Erythroblast (primary cell): ENCODE measurements at places on chromosomes 3 and 15.

- DNase-seq = peak; percentile 85
Measured at GRCh38 chr3:183447206-183448001, 19.0 kb upstream of the MCF2L2 start.

- no peak for DNase-seq
Measured at GRCh38 chr3:55497250-55497649, 10.1 kb upstream of the WNT5A start.

DNA sequence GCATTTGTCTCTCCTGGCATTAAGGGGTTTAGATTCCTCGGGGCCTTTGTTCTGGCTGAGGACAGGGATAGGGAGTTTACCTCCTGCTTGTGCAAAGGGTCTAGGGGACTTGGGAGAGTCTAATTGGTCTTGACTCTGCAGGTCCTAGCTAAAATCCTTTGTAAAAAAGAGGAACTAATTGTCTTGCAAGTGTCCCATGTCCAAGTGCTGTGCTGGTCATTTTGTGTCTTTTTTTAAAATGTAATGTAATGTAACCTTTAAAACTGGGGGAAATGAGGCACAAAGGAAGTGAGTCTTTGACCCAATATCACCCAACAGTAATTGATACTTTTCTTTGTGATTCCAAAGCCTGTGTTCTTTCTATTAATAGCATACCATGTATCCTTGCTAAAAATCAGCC lies 14.9 kb upstream of the C3orf80 start:
- no peak for DNase-seq

DNA sequence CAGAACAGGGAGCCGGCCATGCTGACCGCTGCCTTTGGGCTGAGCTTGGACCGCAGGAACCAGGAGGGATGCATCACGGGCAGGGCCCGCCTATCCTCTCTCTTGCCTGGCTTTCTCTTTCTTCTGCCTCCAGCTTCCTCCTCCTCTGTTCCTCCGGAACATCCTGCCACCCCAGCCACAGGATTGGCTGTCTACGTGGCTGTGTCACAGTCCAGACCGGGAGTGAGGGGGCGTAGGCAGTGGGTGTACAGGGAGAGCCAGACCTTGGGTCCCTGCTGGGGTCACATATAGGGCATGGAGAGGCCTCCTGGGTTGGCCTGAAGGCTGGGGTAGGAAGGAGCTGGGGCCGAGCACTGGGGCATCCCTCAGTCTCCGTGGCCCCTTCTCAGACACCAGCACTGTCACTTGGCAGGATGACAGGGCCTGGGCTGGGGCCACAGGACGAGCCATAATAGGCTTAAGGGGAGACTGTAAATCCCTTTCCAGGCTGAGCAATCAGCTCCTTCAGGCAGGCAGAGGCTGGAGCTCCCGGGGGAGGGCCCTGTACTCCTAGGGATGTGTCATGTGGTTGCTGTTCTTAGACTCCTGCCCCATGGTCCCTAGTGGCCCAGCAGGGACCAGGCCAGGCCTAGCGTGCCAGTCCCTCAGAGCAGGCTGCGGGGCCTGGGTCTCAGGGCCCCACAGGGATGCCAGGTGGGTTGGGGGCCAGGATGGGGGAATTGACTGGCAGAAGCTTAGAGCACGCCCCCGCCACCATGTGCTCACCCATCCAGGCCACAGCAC lies 25.4 kb downstream of the LINGO1 start:
- no peak for DNase-seq

DNA sequence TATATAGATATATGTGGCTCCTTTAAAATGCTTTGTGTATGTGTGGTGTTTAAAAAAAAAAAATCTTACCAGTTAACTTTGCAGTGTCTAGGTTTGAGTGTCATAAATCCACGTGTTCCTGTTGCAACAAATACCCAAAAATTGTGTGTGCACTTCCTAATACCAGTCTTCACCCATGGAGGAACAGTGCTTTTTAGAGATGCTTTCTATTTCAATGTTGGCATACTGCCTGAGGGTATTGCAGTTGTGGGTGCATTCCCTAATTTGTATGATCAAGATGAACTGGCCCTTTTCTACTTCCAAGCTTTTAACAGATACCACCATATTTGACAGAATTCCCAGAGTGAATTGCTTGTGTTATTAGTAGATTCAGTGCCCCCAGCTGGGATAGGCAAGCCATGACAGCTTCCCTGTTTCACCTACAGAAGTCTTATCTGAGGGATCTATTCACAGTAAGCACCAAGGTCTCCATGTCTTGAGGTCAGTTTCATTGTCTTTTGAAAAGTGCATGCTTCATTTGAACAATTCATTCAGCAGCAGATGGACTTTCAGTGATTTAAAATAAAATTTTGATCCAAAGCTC lies 68.9 kb upstream of the GOLGA6B start:
- DNase-seq = no peak
